ENCODE measurements at places on chromosomes 12 and 14.
A peak's percentile ranks its signal among the peaks of the same experiment; 100 is the strongest.

DNA sequence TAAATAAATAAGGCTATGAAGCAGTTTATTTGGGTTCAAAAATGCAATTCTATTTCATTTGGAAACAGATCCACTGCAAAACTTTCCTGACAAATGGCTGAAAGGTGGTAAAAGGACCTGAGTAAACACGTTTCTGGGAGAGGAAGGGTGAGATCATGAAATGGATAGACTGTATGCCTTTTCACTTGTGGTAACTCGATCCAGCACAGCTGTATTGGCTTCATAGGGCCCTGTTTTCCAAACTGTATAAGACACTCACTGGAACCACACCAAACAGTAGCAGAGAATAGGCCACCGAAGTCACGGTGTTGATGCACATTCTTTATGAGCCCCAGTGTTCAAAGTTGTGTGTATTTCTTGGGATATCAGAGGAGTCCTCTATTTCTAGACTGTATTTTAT lies 325.2 kb upstream of the DIO2 start:
- no peak for DNase-seq

DNA sequence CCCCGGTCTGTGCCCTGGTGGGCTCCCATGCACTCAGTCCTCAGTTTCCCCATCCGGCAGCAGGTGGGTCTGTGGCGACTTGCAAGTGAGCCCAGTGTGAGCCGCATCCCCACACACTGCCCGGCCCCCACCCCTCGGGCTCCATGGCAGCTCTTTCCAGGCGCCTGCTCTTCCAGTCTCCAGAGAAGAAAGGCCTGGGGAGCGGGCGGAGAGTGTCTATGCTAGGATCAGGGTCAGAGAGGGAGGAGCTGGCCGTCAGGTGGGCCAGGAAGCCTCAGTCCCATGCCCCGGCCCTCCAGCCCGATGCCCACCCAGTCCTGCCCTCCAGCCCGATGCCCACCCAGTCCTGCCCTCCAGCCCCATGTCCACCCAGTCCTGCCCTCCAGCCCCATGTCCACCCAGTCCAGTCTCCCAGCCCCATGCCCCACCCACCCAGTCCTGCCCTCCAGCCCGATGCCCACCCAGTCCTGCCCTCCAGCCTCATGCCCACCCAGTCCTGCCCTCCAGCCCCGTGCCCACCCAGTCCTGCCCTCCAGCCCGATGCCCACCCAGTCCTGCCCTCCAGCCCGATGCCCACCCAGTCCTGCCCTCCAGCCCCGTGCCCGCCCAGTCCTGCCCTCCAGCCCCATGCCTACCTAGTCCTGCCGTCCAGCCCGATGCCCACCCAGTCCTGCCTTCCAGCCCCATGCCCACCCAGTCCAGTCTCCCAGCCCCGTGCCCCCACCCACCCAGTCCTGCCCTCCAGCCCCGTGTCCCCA lies 49.2 kb downstream of the FBRSL1 start:
- no peak for DNase-seq

- no peak for DNase-seq
Observed at GRCh38 chr12:80763874-80764273, 47.2 kb downstream of the MYF5 start.

DNA sequence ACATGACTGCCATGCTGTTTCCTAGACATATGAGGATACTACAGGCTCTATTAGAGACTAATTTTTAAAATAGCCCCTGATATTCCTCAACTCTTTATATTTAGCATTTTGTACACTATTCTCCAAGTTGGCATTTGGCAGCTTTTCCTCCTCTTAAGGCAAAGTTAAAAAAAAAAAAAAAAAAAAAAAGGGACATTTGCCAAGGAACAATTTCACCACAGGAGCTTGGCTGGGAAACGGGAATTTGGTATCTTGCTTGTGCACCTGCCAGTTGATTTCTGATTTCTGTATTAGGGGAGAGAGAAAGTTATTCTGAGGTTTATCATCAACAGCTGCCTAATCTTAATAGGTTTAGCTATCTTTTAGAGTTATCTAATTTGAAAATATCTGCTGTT lies 87.2 kb downstream of the CAND1 start:
- DNase-seq, result no peak

DNA sequence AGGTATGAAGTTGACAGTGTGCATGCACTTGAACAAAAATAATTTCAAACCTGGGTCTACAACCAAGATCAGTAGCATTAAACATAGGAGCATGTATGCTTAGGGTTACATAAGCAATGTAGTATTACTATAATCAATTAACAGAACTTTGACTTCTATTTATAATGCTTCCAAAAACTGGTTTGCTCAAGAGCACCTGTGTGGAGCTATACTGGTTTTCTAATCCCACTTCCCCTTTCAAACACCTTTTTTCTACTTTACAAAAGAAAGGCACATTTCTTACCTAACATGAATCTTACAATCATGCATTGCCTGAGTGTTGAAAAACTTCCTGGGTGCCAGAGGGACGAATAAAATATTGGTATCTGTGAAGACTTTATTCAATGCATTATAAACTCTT lies 72.7 kb downstream of the EFCAB11 start:
- no peak for DNase-seq

- no peak for DNase-seq
Observed at GRCh38 chr12:52971679-52972329, 22.9 kb downstream of the KRT18 start.

DNA sequence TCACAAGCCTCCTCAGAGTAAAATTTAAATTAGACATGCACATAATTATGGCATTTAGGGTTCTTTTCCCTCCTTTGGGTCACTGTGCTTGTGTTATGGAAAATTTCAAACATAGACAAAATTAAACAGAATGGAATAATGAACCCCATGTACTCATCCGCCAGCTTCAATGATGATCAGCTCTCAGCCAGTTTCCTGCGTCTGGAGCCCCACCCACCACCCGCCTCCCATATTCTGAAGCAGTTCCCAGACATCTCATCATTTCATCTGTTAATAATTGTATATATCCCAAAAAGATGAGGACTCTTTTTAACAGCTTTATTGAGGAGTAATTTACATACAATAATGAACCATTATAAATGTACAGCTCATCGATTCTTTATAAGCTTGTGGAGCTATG lies 128.2 kb downstream of the EML1 start:
- DNase-seq, result peak; percentile 31

DNA sequence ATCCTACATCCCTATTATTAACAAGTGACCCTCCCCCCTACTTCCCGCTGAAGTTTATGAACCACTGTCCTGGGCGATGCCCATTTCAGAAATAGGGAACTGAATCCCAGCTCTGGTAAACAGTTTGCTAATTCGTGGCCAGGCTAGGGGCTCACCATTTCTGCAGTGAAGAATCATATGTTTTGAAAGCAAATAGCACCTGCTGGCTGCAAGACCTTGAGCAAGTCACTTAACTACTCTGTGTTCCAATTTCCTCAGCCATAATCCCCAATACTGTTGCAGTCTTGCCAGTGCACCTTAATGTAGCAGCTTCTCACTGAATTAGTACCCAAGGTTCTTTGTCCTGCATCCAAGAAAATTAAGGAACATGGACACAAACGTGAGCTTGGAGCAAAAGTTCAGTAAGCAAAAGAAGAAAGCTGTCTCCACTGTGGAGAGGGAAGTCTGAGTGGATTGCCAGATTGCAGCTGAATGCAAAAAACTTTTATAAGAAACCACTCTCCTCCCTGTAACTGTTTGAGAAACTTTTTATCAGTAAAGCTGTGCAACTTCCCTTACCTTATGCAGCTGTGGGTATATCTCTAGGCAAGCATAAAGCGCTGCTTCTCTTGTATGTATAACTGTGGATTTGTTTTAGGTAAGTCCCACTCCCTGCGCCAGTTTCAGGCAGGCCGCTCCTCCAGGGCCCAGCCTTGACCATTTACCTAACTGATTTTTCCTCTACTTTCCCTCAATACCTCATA lies 824 bp downstream of the OAS1 start:
- DNase-seq, result peak; percentile 20

DNA sequence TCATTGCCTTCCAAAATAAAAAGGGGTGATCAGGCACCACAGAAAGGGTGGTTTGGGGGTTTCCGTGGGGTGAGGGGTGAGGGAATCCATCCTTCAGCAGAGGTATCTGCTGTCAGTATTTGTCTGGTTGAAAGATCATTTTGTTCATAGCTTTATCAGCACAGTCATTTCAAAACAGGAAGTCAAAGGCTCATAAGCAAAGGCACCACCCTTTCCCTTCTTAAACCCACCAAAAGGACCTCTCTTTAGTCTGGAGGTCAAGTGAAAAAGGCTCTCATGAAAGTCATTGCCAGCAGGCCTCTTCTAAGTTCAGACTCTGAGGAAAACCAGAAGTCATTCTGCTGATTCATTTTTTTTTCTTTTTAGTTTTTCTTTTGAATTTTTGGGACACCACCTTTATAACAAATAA lies 6.2 kb downstream of the CHST11 start:
- no peak for DNase-seq

- DNase-seq, result no peak
Observed at GRCh38 chr12:122825773-122826724, 9.2 kb upstream of the HIP1R start.

DNA sequence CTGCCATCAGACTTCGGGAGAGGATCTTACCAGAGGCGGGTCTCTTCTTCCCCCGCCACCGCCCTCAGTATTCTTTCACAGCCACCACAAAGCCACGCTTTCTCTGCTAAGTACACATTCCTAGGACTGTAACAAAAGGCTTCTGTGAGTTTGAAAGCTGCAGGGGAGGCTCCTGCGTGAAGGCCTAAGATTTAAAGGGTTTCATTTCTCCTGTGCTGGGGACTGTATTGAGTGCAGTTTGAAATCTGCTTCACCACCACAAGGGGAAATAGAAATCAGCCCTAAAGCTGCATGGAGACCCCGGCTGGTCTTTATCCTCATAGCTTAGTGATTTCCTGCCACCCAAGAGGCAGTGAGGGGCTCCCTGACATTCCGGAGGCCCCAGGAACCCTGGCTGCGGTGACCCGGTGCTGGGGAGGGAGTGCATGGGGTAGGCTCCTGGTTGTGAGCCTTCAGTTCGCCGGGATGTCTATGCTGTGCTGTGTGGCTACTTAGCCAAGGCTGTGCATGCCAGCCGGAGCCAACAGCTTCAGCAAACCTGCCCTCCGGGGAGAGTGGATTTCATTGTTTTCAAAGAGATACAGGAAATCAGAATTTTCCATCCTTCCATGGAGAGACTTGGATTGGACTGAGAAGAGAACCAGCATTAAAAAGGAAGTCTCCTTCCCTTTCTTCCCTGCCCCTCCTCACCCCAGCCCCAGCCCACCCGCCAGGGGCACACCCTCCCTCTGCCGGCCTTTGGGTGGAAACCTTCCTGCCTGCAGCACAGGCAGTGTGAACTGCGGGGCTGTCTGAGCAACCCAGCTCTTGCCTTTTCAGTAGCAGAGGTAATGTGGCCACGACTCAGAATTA lies 163.3 kb downstream of the ETV6 start:
- DNase-seq, result peak; percentile 61

- DNase-seq, result peak; percentile 91
Observed at GRCh38 chr14:21308479-21309237, 28.8 kb downstream of the RPGRIP1 start.

DNA sequence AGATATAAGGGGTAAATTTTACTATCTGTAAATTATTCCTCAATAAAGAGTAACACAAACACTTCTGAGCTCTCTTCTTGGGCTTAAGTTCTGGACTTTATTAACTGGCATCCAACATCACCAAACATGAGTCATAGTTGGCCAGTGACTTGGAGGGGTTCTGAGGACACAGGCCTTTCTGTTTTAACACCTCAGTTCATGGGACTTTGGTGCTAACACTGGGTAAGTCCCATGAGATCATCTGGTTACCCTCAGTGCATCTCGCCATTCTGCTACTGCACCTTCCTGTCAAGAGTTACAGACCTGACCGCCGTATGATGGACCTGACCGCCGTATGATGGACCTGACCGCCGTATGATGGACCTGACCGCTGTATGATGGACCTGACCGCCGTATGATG lies 9.9 kb downstream of the SLC15A4 start:
- no peak for DNase-seq

- no peak for DNase-seq
Observed at GRCh38 chr12:40969796-40970195, 218.3 kb upstream of the PDZRN4 start.

DNA sequence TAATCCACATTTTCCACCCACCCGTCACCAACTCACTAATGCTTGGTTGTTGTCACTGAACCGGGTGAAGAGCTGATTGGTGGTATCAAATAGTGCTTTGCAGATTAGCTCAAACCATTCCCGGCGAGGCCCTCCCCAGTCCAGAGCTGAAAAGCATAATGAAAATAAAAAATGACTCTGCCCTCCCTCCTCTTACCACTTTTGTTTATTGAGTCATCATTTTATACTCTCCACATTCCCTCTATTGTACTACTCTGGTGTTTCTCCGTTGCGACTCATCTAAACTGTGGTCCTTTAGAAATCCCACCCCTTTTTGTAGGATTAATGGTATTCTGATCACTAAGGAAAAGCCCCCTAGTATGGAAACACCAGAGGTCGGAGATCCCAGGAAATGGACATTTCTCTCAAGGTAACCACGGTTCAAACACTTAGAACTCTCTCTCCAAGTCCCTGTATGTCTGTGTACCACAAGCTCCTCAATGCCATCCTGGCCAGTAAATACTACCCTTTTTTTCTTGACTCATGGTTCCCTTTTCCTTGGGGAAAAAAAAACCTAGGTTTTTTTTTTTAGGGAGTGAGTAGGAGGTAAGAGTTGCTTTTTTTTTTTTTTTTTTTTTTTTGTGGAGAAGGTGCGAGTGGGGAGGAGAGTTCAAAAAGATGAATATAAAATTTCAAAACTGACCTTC lies 42.0 kb downstream of the AREL1 start:
- DNase-seq, result no peak

All from head of caudate nucleus (tissue), 42 donors.